ENCODE measurements at places on chromosomes 2 and 18. TPM values are rescaled to one million over a fixed set of nuclear protein-coding genes. Genes with fewer than 3 reads are reported as not detected.

The AMER3 gene
- not detected for total RNA-seq

The ALPP gene
- 2.7 TPM for total RNA-seq

The SP140L gene
- 4.4 TPM for total RNA-seq

The CNGA3 gene
- total RNA-seq, result not detected

The SCN9A gene
- 4.8 TPM for total RNA-seq

The LIPT1 gene
- 4.5 TPM for total RNA-seq
